ENCODE measurements at places on chromosomes 7 and 10.

- DNase-seq = no peak
Measured at GRCh38 chr7:80732630-80733029, 94.2 kb downstream of the CD36 start.

DNA sequence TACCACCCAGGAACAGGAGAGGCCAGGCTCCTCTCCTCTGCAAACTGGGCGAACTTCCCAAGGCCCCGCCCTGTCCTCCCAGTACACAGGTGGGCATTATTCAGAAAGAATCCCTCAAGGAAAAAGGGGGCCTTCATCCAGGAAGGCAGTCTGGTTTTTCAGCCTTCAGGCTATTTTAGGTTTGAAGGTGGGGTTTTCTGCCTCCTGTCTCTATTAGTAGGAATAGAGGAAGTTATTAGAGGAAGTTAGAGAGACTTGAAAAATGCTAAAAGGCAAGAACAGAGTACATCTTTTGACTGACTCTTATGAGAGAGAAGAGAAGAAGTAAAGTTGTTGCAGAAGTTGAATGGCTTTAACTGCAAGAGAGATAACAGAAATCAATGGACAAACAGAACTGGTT lies 250.9 kb upstream of the SORCS1 start:
- no peak for DNase-seq

DNA sequence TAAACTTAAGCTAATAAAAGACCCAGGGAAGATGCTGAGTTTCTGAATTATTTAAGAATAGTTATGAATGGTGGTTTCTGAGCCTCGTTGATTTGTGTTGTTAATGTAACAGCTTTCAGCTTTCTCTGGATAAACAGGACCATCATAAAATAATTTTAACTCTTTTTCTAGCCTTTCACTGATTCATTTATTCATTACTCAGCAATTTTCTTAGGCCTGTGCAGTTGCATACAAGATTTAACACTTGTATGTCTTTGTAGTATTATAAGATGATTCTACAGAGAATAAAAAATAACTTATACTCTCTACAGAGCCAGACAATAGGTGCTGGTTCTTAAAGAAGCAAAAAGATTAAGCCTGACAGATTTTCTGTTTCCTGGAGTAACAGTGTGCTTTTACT lies 29.3 kb downstream of the TMEM196 start:
- DNase-seq = no peak

DNA sequence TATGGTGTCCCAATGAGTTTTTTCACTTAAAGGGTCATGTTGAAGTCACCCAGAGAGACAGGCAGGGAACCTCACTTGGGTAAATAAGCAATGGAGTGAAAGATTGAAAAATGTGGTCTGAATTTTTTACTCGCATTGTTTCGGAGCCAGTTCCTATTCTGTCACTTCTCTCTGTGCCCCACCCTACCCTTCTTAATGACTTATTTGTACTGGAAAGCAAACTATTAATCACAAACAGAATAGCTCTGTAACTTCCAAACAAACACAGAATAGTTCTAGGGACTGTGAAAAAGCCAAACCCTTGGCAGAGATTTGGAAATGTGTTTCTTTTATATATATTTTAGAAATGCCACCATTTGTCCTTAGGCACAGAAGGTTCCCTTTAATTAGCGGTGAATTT lies 76.0 kb downstream of the LRMDA start:
- DNase-seq = no peak

- DNase-seq = no peak
Measured at GRCh38 chr7:115585015-115585718, 445.4 kb downstream of the TFEC start.

DNA sequence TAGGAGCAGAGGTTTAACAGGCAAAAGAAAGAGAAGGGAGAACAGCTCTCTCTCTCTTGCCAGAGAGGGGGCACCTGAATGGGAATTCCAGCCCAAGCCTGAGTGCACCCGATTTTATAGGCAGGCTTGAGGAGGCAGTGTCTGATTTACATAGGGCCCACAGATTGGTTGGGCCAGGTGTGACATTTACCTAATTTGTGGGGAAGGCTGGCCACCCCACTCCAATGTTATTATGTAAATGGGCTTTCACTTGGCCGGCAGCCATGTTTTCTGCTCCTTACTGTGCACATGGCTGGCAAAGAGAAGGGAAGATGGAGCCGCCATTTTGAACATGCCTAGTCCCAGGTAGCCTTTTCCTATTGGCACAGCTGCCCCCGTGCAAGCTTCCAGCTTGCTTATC lies 735.5 kb upstream of the AUTS2 start:
- no peak for DNase-seq

DNA sequence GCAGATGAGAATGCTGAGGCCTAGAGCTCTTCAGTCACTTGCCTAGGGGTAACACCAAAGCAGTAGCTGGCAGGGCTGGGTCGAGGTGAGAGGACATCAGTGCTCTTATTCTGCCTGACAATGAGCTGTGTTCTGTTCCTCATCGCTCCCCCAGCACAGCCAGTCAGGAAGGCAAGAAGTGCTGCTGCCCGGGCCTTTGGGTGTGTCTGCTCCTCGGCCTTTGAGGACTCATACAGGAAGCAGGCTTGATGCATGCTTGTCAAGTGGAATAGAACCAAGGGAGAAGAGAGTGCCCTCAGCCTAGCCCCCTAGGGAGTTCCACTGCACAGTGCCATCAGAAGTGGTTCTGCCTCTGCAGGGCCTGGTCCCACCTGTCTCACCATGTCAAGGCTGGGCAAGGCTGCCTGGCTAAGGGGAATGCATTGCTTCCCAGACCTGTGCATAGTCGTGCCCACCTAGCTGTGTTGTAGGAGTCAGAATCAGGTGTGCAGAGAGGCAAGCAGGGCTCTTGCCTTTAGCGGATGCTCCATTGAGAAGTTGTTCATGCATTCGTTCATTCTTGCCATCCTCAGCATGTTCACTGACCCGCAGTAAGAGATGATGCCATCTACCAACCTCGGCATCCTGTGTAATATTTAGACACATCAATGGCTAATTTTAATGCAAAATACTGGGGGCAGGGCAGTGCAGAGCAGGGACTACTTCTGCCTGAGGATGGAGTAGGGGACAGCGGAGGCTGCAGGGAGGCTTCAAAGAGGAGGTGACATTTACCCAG lies 156.6 kb downstream of the RPS24 start:
- no peak for DNase-seq

DNA sequence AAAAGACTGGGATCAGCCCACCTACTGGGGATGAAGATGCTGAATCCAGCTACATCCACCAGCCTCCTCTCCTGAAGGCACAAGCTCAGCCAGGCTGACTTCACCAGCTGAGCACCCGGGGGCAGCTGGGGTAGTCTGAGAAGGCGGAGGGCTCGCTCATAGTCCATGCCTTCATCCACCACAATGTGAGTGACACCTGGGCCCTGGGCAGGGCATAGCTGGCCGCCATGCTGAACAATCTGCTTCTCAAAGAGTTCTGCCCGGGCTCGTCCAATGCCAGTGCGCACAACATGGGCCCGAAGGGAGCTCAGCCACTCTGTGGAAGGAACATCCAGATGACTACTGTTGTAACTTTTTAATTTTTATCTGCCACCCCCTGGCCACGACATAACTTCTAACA lies 2.2 kb downstream of the POLL start:
- DNase-seq = no peak

- DNase-seq = peak; percentile 76
Measured at GRCh38 chr10:60827791-60828488, 49.7 kb downstream of the CDK1 start.

GRCh38 chr10:121683816-121684215 lies 85.6 kb upstream of the FGFR2 start:
- no peak for DNase-seq

DNA sequence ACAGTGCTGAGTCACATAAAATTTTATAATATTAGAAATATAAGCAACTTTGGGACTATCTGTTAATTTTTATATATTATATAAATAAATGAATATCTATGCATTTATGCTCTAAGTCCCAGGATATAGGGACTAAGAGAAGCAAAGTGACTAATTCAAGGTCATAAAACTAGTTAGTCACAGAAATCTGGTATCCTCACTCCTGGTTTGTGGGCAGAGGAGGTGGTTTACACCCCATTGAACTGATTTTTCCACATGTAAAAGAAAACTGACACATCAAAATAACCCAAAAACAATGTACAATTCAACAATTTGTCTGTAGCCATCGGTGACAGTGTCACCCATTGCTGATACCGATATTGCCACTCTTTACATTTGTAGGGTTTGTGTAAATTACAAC lies 3.0 kb downstream of the PCLO start:
- no peak for DNase-seq

- DNase-seq = peak; percentile 11
Measured at GRCh38 chr10:14660831-14661230, 113.9 kb downstream of the FAM107B start.

GRCh38 chr7:83749495-83749894 lies 100.6 kb upstream of the SEMA3E start:
- DNase-seq = no peak

DNA sequence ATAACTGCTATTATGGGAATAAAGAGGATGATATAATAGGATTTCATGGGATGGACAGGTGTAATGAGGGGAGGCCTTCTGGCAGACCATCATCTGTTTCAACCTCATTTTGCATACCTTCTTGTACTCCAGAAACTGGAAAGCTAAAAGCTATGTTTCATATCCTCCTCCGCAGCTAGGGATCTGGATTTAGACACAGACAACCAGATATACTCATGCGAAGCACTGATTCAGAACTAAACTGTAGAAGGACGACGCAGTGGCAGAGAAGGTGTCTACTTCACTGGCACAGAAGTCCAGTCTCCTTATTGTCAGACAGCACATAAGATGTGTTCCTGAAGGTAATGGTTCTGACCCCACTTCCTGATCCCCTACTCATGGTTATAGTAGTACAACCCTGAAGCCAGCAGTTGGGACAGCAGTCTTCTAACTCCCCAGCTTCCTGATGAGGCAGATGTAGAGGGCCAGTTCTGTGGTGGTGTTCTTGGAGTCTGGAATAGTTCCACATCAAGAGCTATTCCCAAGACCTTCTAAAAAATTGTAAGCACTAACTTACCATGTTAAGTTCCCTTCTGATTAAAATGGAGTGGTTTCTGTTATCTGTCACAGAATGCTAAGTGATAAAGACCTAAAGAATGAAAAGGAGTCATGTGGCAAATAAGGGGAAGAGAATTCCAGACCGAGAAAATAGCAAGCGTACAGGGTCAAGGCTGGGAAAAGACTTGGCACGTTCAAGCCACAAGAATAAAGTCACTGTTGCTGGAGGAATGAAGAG lies 550.3 kb downstream of the GRM8 start:
- no peak for DNase-seq

DNA sequence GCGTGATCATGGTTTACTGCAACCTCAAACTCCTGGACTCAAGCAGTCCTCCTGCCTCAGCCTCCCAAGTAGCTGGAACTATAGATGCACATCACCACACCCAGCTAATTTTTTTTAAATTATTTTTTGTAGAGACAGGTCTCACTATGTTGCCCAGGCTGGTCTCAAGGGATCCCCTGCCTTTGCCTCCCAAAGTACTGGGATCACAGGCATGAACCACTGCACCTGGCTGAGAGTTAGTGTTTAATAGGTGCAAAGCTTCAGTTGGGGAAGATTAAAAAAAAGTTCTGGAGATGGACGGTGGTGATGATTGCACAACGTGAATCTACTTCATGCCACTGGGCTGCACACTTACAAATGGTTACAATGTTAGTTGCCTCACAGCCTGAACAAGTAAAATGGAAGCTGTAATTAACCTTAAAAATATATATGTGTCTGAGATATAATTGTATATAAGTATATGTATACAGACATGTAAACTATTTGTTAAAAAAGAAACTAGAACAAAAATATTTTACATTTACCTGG lies 106.4 kb upstream of the ZNF438 start:
- no peak for DNase-seq

DNA sequence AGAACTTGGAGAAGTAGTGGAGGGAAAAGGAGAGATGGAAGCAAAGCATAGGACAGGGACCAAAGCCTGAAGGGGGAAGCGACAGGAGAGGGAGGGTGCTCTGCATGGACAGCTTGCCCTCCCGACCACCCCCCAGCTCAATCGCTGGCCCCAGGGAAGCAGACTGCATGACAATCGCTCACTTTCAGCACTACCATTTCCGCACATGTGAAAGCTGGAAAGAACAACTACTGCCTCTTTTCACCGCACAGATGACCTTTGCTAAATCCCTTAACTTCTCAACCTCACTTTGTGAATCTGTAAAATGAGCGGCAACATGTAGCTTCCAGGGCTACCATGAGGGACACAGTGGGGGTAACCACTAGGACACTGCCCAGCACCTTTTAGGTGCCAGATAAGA lies 17.1 kb downstream of the VOPP1 start:
- no peak for DNase-seq

GRCh38 chr10:47337310-47337709 lies 10.9 kb upstream of the RBP3 start:
- no peak for DNase-seq

DNA sequence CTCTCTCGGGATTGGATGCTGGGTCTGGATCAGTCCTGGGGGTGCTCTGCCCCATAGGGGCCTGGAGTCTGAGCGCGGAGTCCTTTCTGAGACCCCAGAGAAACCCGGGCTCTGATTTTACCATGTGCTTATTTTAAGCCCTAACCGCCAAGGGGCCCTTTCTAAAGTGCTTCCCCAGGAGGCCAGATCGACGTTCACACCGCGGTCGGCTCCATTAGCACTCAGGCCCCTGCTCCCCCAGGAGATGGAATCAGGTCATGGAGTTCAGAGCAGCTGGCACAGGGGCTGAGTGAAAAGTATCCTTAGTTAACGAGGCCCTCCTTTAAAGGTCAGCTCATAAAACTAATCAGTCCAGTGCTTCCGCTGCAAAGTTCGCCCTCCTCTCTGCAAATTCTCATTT lies 159.4 kb upstream of the COBL start:
- DNase-seq = no peak

DNA sequence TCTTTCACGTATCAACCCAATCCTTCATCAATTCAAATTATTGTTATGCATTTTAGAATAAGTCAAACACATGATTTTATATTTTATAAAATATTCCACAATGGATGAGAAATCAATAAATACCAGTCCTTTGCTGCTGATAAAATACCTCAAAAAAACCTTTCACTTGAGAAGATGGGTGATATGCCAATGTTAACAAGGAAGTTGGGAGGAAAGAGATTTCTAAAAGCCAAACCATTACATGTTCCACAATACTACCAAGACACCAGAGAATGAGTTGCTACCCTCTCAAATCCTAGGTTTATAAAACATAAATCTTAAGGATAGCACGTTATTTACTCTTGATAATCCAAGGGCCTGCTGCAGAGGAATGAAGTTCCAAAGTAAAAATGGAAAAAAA lies 14.4 kb downstream of the RNF133 start:
- DNase-seq = no peak

DNA sequence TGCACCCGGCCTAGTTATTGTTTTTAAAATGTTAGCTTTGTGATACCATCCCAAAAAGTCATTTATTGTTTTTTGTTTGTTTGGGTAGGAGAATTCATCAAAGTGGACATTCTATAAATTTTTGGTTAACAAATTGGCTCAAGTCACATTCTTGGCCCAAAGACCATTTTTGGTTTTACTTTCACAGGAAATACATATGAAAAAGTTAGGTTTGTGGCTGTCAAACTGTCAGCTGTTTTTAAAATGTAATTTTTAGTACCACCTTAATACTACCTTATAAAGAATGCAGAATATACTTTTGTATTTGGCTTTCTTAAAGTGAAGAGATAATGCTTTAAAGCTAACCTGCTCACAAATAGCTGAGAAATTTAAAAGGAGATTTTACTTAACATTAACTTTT lies 25.1 kb downstream of the TMEM168 start:
- DNase-seq = no peak

Measured in GF-D8 (cell line).